ENCODE measurements at places on chromosomes 5 and 9.

DNA sequence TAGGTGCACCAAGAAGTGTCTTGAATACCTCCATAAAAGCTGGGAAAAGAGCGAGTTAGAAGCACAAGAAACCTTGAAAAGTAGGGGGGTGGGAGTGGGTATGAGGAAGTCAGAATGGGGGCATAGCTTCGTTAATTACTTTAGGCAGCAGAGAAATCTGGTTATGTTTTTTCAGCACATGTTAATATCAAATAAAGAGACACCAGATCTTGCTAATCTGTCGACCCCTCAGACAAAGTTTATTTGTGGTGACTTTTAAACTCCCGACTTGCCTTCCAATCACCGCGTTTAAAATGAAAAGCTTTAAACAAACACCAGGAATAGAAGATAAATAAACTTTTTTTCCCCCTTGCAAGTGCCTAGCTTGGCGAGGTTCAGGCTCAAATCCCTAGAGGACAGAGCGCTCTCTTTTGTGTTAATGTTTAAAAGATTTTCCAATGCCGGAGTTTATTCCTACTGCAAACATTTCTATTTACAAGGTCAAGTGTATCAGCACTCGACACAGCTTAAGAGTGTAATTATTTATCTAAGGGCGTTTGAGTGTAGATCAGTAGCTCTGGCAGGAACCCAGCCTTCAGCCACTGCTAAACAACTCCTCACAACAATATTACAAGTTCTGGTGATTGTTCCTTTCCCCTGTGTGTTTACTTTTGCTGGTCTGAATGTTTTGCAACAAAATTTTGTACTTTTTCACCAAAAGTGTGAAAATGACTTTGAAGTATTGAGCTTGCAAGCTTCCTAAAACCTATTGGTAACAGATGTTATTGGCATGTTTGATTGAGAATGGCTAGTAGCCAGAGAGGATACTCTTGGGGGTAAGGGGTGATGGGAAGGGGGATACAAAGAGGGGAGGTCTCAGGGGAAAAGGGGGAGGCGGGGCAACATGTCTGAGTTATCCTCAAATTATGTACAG is 3.8 kb downstream of the GAS1 start:
- no peak for DNase-seq

DNA sequence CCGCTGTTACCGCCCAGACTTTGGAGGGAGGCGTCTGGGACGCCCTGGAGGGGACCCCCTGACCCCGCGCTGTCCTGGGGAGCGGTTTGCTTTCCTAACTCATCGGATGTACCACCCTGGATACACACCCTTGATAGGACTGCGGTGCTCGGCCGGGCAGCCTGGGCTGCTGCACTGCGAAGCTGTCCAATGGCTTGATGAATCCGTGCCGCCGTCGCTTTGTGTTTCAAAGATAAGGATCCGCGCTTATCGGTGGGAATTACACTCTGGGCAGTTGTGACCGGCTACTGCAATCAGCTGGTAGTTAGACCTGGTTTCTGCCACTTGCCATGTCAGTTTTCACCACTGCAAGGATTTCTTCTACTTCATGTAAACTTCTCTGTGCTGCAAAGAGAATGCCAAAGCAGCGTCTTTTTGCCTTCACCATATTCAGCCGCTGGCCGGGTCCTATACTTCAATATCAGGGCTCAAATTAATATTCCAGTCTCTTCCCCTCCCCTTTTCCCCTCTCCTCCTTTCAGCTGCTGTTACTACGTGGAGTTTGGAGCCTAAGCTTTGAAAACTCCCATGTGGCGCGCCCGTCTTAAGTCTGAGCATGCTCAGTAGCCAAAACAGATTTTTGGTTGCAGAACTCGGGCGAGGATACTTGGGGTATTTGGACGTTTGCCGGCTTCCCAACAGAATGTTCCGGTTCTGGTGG is 727 bp downstream of the SMAD5 start:
- DNase-seq: no peak

DNA sequence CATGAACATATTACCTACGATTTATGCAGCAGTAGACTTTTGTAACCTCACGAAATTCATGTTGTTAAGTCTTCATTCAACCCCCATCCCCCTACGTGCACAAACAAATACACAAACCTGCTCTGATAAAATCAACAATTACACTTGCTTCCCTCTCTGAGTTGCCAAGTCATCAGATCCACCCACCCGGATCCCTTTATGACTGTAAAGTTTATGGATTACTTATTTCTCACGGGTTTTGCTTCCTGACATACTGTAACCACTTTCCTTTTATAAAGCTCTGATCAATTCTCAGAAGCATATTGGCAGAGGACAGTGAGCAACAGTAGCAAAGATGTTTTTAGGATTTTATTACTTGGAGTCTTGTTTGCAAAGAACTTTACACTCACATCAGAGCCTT is 70.5 kb downstream of the MLLT3 start:
- no peak for DNase-seq

DNA sequence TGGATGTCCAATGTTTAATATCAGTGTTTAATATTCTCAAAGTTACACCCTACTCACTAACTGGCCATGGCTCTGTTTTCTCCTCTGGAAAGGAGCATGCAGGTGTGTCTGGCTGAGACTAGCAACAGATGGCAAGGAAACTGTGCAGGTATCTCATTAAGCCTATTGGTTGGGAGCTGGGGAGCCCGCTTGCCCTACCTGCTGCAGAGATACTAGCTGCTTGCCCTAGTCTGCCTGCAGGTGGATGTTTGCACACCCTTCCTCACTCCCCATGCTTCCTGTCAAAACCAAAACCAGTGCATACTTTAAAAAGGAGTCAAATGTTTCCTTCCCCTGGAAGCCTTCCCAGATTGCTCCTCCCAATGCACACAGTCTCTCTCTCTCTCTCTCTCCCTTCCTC is 228.3 kb upstream of the RASEF start:
- DNase-seq: no peak

All from cortex of kidney (tissue), 1 donor.